Astrocyte of the cerebellum (primary cell): ENCODE measurements at places on chromosomes 7 and 10.

- no peak for DNase-seq
These were observed 477 bp upstream of the ZC3HAV1 start for GRCh38 chr7:139109983-139110411.

GRCh38 chr10:35705051-35705450 is 63.0 kb upstream of the FZD8 start:
- DNase-seq: no peak

GRCh38 chr10:100890673-100891317 is 22.0 kb upstream of the SLF2 start:
- peak; percentile 97 for DNase-seq

DNA sequence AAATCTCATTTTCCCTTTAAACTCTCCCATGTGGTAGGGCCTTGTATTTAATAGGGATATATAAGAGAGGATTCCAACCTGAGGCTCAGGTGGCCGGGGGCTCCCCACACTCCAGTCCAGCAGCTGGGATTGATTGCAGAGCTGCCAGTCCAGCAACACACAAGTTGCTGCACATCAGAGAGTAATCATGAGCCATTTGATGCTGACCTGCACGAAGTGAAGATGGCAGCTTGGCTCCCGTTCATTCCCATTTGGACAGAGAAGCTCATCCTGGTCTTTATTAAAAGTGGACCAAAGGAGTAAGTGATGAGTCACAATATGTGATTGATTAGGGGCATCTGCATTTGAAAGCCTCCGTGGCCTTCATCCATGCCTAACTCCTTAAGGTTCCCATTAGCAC is 202.4 kb downstream of the PLXNA4 start:
- no peak for DNase-seq

DNA sequence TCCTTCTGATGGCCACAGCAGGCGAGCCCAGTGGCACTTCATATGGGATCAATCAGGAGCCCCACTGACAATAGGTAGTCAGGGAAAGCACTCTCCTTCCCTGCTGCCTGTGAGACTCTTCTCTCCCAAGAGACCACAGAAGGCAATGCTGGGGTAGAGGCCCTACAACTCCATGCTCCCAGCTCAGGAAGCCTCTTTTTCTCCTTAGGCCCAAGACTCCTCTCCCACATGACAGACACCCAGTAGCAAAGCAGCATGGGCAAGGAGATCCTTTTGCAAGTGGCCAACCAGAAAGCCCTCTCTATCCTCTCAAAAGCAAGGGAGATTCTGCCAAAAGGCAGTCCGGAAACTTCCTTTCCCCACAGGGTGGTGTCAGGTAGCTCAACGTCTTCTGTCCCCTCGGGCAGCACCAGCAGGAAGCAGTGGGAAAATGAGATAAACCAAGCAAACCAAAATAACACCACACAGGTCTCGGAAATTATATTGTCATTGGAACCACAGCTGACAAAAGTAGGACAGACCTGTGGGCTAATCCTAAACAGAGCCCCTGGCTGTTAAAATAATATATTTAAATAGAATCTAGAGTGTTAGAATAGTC is 172.7 kb upstream of the GDF10 start:
- DNase-seq: no peak

- DNase-seq: no peak
These were observed 210.8 kb downstream of the ADARB2 start for GRCh38 chr10:1526436-1527055.

- DNase-seq: no peak
These were observed 21.8 kb downstream of the RNF133 start for GRCh38 chr7:122677149-122677548.

DNA sequence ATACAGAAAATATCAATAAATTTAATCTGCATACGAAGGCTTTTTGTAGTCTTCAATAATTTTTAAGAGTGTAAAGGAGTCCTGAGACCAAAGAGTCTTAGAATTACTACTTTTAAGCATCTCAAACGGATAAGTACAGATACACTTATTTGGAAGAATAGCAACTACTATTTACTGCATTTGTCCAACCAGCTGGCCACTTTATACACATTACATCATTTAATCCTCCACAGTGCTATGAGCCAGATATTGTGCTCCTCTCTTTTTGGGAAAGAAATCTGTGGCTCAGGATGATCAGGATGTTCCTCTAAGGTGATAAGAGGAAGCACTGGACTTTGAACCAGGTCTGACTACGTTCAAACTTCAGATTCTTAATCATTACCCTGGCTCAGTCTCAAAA is 588.6 kb upstream of the LRRTM3 start:
- DNase-seq: no peak

DNA sequence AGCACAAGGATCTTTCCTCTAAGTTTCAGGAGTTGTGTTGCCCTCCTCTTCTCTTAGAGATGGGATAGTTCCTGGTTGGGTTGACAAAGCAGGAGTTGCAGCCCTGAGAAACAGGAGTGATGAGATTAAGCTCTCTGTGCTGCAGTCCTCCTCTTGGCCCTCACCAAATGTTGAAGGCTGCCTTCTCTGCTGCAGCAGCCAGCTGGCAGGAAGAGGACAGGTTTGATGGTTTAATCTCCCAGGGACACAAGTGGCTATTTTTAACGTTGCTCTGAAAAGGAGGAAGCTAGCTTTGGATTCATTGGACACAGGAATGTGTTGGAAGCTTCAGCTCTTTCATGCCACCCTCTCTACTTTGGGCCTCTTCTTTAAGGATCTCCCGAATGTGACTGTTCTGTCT is 9.4 kb downstream of the STRIP2 start:
- no peak for DNase-seq

GRCh38 chr10:121988361-121989324 is at the start of gene TACC2:
TACC2 (plus strand) TSS chr10:121989163; CDS start chr10:122021982, 32,819 bp downstream.
- DNase-seq: no peak

GRCh38 chr7:28767356-28767755 is 190.8 kb downstream of the TRIL start:
- DNase-seq: no peak

- DNase-seq: no peak
These were observed 50.6 kb downstream of the VPS41 start for GRCh38 chr7:38858259-38858884.

- no peak for DNase-seq
These were observed at the start of gene DDC for GRCh38 chr7:50564640-50565558. DDC (minus strand) TSS chr7:50565405; CDS start chr7:50544085, 21,320 bp downstream.

- DNase-seq: no peak
These were observed 83.6 kb downstream of the TMEM106B start for GRCh38 chr7:12294701-12295100.

DNA sequence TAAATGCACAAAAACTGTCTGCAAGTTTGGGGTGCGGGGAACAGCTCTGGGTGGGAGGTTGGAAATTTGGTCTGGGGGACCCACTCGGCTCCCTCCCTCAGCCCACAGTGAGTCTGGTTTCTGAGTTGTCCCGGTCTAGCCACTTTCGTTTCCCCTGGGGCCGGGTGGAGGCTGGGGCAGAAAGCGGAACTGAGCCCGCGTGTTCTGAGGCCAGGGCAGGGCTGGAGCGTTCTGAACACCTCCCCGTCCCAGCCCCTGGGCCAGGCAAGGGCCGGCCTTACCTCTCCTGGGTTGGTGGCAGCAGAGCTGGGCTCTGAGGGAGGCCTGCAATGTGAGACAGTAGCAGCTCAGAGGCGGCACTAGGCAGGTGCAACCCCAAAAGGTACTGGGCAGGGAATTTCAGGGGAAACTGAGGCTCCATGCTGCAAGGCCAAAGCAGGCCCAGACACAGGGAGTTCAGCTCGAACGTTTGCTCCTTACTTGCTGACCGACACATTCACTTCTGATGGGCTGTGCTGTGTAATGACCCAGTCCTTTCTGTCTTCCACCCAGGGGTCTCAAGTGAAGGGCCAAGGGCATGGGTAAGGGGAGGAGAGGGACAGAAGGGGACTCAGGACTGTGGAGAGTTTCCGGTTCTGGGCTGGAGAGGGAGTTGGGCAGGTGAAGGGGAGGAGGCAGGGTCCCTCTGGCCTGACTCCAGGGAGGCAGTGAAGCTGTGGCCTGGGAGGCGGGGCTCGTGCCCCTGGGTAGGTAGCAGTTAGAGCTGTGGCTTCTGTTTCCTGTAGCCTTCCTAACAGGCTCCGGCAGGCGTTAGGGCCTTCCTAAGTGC is 3.0 kb downstream of the IRF5 start:
- no peak for DNase-seq

DNA sequence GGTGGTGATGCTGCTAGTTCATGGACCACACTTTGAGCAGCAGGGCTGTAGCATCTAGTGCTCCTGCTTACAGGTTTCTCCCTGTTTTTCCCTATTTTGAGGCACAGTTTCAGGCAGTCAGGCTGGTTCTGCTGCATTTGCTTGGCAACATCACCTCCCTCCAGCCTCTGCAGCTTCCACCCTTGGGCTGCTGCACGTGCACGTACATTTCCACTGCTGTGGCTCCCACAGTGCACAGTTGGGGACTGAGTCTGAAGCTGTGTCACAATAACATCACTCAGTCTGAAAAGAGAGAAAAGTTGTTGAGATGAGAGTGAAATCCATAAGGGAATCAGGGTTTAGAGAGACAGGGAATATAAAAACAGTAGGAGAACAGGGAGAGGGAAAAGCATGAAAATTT is 230.7 kb upstream of the FZD1 start:
- no peak for DNase-seq

DNA sequence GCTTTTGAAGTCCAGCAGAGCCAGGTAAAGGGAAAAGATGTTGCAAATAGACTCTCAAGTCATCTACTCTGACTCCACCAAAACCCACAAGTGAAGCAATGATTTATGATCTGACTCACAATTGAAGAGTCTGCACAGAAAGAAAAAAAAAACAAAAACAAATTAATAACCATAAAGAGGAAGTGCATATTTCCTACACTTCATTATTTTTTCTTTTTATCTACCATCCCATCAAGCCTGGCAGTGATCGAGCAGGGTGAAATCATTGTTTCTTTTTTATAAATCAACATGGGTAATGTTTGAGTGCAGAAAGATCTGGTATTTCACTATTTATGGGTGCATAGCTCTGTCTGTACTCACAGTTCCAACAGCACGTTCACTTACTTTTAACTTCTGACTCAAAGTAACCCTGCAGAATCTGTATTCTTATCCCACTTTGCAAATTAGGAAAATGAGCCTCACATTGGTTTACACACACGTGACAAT is 829.0 kb downstream of the TNS3 start:
- no peak for DNase-seq

DNA sequence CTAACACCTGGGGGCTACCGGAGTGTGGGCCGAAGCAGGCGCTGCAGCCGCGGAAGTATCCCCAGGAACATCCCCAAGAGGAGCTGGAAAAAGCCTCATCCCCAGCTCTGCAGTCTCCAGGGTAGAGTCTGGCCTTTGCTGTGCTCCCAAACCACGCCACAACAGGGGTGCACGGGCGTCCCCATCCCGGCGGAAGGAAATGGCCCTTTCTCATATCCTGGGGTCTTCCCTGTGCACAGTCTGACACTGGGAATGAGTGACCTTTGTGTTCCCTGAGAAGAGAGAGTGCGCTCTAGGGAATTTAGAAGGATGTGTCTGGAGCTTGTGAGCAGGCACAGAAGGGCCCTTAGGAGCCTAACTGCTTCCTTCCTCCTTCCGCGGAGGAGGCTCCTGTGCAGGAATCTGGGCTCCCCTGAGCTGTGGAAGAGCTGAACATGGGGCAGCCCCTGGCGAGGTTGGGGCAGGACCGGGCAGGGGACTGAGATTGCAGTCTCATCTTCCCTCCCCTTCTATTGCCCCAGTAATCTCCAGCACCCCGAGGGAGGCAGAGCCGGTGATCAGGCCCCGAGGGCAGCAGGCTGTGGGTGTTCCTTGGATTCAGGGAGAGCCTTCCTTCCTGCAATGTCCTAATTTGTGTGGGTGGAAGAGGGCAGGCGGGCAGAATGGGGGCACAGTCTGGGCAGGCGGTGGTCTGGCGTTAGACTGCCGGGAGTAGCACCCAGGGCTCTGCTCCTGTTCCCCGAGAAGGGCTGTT is 1.3 kb downstream of the REPIN1 start:
- DNase-seq: no peak

- DNase-seq: no peak
These were observed 513.0 kb upstream of the ANKRD30A start for GRCh38 chr10:36612436-36612835.
